ENCODE measurements at places on chromosomes 4 and X.
A peak's percentile ranks its signal among the peaks of the same experiment; 100 is the strongest.

DNA sequence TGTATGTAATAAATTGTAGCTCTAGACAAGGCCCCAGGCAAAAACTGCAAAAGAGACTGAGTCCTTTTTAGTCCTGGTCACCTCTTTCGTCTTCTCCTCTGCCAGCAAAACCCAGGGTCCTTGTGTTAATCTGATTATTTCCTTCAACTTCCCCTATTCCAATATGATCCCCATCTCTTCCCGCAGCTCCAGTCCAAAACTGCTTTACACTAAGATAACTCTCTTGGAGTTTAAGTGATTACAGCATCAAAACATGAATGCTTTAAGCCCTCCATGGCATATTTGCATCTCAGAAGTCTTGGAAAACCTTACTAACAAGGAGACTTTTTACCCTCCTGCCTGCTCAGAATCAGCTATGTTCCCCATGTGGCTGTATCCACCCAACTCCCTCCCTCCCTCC is 59.3 kb downstream of the MAGEA1 start:
- no peak for DNase-seq

DNA sequence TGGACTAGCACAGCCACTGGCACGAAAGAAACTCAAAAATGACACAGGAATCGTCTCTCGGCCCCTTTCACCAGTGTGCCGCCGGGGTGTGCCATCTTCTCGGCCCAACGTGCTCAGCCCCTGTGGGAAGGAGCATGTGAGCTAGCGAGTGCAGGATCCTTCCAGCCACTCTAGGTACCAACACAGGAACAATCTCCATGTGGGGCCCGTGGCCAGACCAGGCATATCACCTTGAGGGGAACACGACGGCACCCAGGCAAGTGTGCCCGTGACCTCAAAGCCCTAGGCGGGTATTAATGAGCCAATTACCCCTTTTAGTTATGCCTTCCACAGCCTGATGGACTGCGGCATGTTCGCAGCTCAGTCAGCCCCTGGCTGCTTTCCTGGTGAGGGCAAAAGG is 231.5 kb downstream of the FAT4 start:
- no peak for DNase-seq

DNA sequence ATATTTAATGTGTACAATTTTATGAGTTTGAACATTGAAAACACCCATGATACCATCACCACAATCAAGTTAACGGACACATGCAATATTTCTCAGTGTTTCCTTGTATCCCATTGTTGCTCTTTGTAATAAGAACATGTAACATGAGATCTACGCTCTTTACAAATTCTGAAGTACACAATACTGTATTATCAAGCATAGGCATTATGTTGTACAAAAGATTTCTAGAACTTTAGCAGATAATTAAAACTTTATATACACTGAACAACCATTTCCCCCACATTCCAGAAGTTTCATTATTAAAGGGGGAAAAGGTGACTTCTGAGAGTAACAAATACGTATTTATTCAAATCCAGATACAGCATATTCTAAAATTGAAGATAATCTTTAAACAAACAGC is 114.5 kb downstream of the SLC10A7 start:
- peak; percentile 0 for DNase-seq

- no peak for DNase-seq
Measured at GRCh38 chr4:20675786-20676185, 24.5 kb upstream of the PACRGL start.

DNA sequence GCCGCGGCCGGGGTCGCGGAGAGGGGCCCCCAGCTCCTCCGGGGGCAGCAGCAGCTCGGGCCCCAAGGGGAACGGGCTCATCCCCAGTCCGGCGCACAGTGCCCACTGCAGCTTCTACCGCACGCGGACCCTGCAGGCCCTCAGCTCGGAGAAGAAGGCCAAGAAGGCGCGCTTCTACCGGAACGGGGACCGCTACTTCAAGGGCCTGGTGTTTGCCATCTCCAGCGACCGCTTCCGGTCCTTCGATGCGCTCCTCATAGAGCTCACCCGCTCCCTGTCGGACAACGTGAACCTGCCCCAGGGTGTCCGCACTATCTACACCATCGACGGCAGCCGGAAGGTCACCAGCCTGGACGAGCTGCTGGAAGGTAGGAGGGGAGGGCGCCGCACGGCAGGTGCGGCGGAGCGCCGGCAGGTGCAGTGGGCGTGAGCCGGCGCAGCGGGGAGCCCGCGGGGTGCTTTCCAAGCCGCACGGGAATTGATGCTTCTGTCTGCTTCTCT is 886 bp downstream of the DCLK2 start:
- peak; percentile 30 for DNase-seq

GRCh38 chr4:95267081-95267480 is 281.7 kb downstream of the UNC5C start:
- DNase-seq, result peak; percentile 39
